IMR-90 (cell line): ENCODE measurements at places on chromosomes 2 and 18.
A peak's percentile ranks its signal among the peaks of the same experiment; 100 is the strongest.

DNA sequence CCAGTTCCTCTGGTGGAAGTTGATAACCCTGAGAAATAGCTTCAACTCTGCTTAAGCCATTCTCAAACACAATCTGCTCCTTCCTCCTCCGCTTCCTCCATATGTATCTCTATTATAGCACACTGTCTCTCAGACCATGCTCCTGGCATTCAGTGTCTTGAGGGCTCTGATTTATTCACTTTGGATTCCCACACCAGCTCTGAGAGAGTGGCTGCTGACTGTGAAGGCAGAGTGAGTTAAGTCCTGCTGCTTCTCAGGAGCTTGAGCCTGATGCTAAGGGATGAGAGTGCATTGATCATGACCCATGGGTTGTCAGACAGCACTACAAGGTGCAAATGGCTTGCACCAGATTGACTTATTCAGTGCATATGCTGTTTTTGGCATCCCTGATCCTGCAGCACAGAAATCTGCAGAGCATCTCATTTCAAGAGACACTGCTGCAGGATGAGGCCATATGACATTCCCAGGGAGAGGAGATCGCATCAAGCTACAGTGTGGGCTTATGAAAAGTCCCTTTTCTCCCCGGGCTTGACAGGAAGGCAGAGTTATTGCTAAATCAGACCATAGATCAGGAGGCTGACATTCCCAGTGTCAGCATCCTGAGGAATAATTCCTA lies 500.5 kb upstream of the RAB6C start:
- no peak for DNase-seq

DNA sequence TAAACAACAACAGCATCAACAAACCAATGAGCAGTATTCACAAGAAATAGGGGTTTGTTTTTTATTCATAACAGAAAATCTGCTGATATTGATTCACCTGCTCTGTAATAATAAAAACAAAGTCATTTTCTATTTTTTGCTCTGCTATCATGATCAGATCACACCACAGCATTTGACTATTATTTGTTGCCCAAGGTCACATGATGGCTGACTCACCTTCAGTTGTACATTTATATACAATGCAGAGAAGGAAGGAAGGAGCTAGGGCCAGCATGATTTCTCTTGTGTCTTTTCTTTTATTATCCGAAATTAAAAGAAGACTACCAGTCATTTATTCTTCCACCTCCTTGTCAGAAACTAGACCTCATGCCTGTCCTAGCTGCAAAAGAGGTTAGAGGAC lies 1427.7 kb upstream of the CELF4 start:
- DNase-seq, result no peak

GRCh38 chr2:201128933-201129505 lies 13.1 kb downstream of the CFLAR start:
- DNase-seq, result peak; percentile 89

DNA sequence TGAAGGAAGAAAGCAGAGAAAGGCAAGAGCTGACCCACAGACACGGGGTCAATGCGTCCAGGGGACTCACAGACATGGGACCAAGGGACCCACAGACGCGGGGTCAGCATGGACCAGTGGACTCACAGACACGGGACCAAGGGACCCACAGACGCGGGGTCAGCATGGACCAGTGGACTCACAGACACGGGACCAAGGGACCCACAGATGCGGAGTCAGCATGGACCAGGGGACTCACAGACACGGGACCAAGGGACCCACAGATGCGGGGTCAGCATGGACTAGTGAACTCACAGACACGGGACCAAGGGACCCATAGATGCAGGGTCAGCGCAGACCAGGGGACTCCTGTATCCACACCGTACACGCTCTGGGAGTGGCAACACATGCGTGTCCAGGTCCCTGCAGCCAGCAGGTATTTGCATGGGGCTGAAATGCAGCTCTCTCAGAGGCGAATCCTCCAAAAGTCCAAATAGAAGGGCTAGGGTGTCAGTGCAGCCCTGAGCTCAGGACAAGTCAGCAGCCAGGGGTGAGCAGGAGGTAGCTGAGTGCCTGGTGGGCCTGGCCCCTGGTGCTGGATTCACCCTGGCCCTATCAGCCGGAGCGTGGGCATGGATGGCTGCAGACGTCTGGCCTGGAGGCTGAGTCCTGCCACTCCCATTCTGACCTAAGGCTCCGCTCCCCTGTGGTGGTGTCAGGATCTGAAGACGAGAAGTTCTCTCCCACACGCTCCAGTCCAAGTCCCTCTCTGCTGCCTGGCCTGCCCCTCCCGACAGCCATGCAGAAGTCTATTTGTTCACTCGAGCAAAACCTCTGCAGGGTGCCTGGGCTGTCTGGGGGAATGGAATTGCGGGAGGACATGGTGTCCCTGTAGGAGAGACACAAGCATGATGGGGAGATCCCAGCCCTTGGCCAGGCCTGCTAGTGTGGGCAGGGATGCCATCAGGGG lies 28.5 kb downstream of the TMEM18 start:
- no peak for DNase-seq

GRCh38 chr2:12335131-12335530 lies 381.6 kb upstream of the TRIB2 start:
- DNase-seq, result no peak

GRCh38 chr2:217568289-217568971 lies 434.4 kb downstream of the TNS1 start:
- peak; percentile 45 for DNase-seq

- no peak for DNase-seq
Measured at GRCh38 chr2:56688661-56689060, 504.9 kb downstream of the CCDC85A start.

GRCh38 chr2:1757567-1757966 lies 13.3 kb upstream of the PXDN start:
- DNase-seq, result no peak

- DNase-seq, result no peak
Measured at GRCh38 chr2:173898996-173899395, 66.2 kb downstream of the SP3 start.

GRCh38 chr18:4270016-4270415 lies 185.1 kb downstream of the DLGAP1 start:
- DNase-seq, result no peak

DNA sequence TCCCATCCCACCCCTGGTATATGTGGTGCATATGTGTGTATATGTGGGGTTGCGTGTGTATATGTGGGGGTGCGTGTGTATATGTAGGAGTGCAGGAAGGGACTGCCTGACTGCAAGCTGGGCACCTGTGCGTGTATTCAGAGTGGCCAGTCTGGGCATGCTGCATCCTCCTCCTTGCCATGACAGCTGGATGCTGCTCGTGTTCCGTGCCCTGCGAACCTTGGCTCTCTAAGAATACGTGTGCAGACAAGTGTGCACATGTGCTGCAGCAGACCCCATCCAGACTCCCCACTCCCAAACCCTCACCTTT lies 222.1 kb downstream of the CELF4 start:
- no peak for DNase-seq

DNA sequence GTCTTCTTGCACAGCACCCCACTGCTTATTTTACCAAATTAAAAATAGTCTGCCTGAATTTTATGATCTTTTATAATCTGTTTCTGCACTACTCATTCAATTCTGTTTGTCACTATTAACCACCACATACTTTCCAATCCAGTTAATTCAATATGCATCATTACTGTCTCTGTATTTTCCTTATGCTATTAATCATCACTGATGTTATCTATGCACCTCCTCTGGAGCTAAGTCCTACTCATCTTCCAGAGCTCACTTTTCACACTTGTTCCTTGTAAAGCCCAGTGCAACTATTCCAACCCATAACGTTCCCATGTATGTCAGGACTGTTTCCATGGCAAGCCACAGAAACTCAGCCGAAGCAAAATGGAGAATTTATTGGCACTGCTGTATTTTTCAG lies 713.6 kb downstream of the PLCL1 start:
- DNase-seq, result no peak

GRCh38 chr2:60560734-60561644 lies 7.5 kb upstream of the BCL11A start:
- no peak for DNase-seq

- peak; percentile 99 for DNase-seq
Measured at GRCh38 chr2:241680827-241681599, 5.6 kb downstream of the DTYMK start.

DNA sequence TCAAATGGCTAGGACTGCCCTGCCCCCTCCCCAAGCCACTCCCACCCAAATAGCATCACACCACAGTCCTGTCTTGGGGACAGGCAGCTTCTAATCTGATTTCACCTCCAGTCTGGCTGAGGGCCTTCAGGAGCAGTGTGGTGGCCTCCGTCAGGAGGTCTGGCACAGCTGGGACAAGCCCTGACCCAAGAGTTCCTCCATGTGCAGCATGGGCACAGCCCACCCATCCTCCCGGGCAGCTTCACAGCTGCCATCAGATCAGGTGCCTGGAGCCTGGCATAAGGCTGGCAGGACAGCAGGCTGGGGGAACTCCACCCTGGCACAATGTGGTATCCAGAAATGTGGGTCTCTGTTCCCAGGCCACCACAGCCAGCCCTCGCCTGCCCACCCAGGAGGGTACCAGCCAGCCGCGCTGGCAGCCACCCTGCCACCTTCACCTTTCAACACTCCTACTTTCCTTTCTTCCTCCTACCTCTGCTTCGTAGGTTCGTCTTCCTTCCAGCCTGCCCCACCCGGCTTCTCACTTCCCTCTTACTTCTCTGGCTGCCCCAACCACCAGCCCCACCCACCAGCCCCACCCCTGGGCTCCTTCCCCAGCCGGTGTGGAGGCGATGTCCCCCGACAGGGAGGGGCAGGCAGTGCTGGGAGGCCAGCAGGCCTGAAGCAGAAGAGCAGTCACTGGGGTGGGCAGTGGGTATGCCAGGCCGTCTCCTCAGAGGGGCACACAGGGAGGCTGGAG lies at the start of gene CAPG:
TSS of gene CAPG (minus strand) at position 522 of the 739 bp plus-strand sequence. CDS start 8,221 bp downstream, outside the sequence.
- DNase-seq, result no peak
